ENCODE measurements at places on chromosomes 16 and 17. TPM values are rescaled to one million over a fixed set of nuclear protein-coding genes. Genes with fewer than 3 reads are reported as not detected.

DNA sequence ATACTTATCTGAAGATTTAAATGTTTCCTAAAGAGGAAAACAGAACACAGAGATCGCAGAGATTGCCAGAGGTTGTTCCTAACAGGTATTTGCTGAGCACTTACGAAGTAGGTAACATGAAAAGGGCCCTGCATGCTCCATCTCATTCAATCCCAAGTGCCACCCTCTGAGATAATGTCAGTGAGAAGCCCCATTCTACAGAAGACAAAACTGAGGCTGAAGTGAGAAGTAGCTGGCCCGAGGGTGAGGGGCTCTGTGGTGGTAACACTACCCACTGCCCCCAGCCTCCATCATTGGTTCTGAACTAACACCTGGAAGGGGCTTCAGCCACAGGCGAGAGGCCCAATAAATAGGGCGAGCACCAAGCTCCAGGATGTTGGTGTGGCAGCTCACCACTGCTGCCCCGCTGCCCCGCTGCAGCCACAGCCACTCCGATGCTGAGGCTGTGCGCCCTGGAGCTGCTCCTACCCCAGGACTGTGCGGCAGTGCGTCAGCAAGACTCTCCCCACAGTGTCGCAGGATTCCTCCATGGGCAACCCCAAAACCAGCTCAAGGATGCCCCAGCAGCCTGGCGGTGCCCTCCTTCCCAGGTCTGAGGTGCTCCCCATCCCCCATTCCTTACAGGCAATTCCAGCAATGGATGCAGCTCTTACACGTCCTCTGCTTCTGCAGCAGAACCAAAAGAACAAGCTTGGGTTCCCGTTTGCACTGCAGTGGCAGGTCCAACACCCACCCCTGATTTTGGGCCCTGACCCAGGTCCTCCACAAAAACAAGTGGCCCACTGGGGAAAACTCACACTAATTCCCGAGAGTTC lies 10.3 kb downstream of the FLCN start:
- DNase-seq = no peak

GRCh38 chr17:19263641-19264051 lies 26.5 kb downstream of the EPN2 start:
- no peak for DNase-seq

The TBX6 gene
- 1.6 TPM for total RNA-seq

- DNase-seq = no peak
Observed at GRCh38 chr16:28158136-28158535, 53.6 kb downstream of the XPO6 start.
